ENCODE measurements at places on chromosomes 12 and 14. TPM values are rescaled to one million over a fixed set of nuclear protein-coding genes. Genes with fewer than 3 reads are reported as not detected.

TMEM63C gene
- 0.65 TPM for total RNA-seq

EIF2S3B gene
- total RNA-seq: 1.3 TPM

PPP1CC gene
- 140 TPM for total RNA-seq

NYNRIN gene
- total RNA-seq: 33.2 TPM

C1R gene
- total RNA-seq: 966 TPM

SYNDIG1L gene
- total RNA-seq: 2.5 TPM

GARIN6 gene
- not detected for total RNA-seq

SUDS3 gene
- 29.5 TPM for total RNA-seq

DIO2 gene
- total RNA-seq: 1.4 TPM

MED13L gene
- total RNA-seq: 48.4 TPM

EMP1 gene
- 190 TPM for total RNA-seq

EML1 gene
- 7.8 TPM for total RNA-seq

SIX6 gene
- total RNA-seq: not detected

RTL1 gene
- total RNA-seq: not detected

SPIC gene
- total RNA-seq: not detected

TRPV4 gene
- 8.7 TPM for total RNA-seq

All from epithelial cell of alveolus of lung (primary cell).